ENCODE measurements at places on chromosomes 3 and 15.

DNA sequence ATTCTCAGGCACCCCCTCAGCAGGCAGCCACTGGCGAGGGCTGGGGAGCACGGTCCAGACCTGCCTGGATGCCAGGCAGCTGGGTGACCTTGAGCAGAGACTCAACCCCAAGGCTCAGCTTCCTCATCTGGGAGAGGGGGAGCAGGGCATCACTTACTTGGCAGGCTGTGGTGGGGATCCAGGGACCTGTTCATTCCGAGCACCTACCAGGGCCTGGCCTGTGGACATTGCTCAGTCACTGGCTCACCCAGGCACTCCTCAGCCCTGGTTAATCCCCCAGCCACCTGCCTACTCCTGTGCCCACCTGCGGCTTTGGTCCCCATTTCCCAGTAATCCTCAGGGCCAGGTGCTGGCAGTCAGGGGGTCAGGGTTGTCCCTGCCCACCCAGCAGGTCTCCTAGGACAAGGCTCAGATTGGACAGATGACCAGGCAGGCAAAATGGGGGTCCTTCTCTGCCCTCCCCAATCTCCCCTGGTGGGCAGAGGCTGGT lies 9.3 kb upstream of the RPL29 start:
- H3K4me1 ChIP-seq, result peaks cover 17% of the 10 kb centered on the region
- H3K27ac ChIP-seq, result no peak overlapping the region
- no peak for DNase-seq
- H3K36me3 ChIP-seq, result no peaks in the 10 kb centered on the region
- H3K4me3 ChIP-seq, result no peak overlapping the region

DNA sequence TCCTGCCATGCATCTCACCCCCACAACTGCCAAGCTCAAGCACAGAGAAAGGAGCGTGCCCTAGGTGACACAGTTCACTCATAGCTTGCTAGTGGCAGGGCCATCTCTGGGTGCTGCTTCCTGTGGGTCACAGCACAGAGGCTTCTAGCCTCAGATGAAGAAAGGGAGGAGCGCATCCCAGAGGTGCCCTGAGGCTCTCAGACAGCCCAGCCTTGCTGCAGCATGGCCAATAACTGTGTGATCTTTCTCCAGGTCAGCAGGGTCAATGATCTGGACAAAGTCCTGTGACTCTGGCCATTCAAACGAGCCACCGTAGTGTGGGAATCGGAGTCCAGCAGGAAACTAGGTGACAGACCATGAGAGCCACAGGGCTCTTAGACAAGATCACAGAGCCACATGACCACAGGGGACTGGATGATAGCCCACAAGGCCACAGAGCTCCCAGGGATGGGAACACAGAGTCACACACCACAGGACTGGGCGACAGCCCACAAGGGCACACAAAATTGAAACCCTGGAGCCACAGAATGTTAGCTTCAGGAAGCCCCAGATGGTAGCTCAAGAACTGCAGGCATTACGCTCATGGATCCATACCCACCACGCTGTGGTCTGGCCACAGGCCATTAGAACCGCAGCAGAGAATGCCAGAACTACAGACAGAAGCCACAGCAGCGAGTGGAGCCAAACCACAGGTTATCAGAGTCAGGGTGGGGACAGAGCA lies 25.9 kb upstream of the GRIP2 start:
- no peak overlapping the region for H3K27ac ChIP-seq
- H3K27me3 ChIP-seq, result peaks cover 57% of the 10 kb centered on the region
- peaks cover 2% of the 10 kb centered on the region for H3K4me1 ChIP-seq
- DNase-seq, result no peak
- no peak overlapping the region for H3K4me3 ChIP-seq

GRCh38 chr3:163927521-163927920 lies 1150.8 kb downstream of the SI start:
- no peak for DNase-seq
- no peak overlapping the region for H3K27ac ChIP-seq
- H3K4me1 ChIP-seq, result no peaks in the 10 kb centered on the region
- H3K27me3 ChIP-seq, result no peaks in the 10 kb centered on the region
- H3K4me3 ChIP-seq, result no peak overlapping the region
- no peaks in the 10 kb centered on the region for H3K36me3 ChIP-seq

GRCh38 chr3:97389936-97390335 lies 374.6 kb upstream of the ARL6 start:
- no peak for DNase-seq
- no peaks in the 10 kb centered on the region for H3K36me3 ChIP-seq
- no peaks in the 10 kb centered on the region for H3K27me3 ChIP-seq
- H3K27ac ChIP-seq, result no peak overlapping the region

DNA sequence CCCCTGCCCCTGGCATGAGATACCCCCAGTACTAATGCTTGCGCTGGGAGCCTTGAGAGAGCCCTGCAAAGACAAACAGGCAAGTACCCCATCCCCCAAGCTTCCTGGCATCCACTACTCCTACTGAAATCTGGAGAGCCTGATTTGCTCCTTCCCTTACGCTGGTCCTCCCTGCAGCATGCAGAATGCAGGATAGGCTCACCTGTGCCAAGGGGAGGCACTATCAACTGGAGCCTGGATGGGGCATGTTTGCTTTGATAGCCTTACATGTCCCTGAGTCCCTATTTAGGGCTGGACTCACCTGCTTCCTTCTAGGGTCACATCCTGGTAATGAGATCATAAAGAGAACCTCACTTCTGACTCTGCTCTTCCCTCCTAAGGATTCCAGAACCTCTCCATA lies 42.9 kb downstream of the RAB11A start:
- H3K4me3 ChIP-seq, result no peak overlapping the region
- H3K4me1 ChIP-seq, result peaks cover 4% of the 10 kb centered on the region
- no peak overlapping the region for H3K27ac ChIP-seq
- H3K27me3 ChIP-seq, result no peaks in the 10 kb centered on the region

GRCh38 chr3:31704591-31705179 lies 172.0 kb downstream of the STT3B start:
- peak overlapping the region; percentile 49 for H3K4me3 ChIP-seq
- no peak overlapping the region for H3K27ac ChIP-seq
- peaks cover 8% of the 10 kb centered on the region for H3K4me1 ChIP-seq
- peak; percentile 75 for DNase-seq

- H3K27ac ChIP-seq, result no peak overlapping the region
- H3K4me1 ChIP-seq, result no peaks in the 10 kb centered on the region
- no peaks in the 10 kb centered on the region for H3K36me3 ChIP-seq
- DNase-seq, result no peak
- no peak overlapping the region for H3K4me3 ChIP-seq
- H3K27me3 ChIP-seq, result no peaks in the 10 kb centered on the region
Observed at GRCh38 chr3:157838457-157838856, 267.8 kb downstream of the SHOX2 start.

DNA sequence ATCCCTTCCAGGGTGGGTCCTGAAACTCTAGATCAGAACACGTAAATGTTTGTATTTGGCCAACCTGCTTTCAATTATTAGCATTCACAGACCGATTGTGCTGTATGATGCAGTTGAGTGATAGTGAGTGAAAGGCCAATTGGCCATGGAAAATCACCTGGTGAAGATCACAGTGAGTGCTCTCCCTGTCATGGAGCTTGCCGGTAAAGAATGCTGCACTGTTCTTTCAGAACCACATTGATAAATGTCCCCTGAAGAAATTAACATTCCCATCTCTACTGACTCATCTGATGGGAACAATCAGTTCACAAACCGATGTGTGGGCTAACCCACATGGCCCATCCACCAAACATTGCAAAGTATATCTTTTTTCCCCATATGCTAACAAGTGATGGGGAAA lies 324.8 kb upstream of the TBL1XR1 start:
- no peak for DNase-seq
- peaks cover 2% of the 10 kb centered on the region for H3K4me1 ChIP-seq
- no peak overlapping the region for H3K4me3 ChIP-seq
- no peaks in the 10 kb centered on the region for H3K36me3 ChIP-seq
- no peaks in the 10 kb centered on the region for H3K27me3 ChIP-seq
- H3K27ac ChIP-seq, result no peak overlapping the region
